ENCODE measurements at places on chromosomes 6 and 20. TPM values are rescaled to one million over a fixed set of nuclear protein-coding genes. Genes with fewer than 3 reads are reported as not detected.

Gene TOX2
- 6.9 TPM for polyA plus RNA-seq

Gene SCGN
- polyA plus RNA-seq, result 0.08 TPM

Gene EYS
- not detected for polyA plus RNA-seq

Gene CDC40
- polyA plus RNA-seq, result 6.1 TPM

Data from esophagus (tissue), 2 donors.